WTC11 (cell line): ENCODE measurements at places on chromosomes 4 and X. TPM values are rescaled to one million over a fixed set of nuclear protein-coding genes. Genes with fewer than 3 reads are reported as not detected.

DNA sequence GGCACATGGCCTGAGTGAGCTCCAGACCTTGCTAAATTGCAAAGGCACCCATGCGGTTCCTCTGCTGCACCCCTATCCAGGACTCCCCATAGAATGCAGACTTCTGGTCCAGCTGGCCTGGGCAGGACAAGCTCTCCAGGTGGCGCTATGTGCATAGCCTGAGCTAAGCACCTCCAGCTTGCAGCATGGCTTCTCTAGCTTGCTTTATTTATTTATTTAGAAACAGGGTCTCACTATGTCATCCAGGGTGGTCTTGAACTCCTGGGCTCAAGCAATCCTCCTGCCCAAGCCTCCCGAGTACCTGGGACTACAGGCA is 5.5 kb upstream of the WFS1 start:
- H3K27ac ChIP-seq = no peak overlapping the region
- DNase-seq = peak; percentile 61
- H3K4me3 ChIP-seq = no peak overlapping the region
- peaks cover 25% of the 10 kb centered on the region for H3K4me1 ChIP-seq
- H3K27me3 ChIP-seq = peaks cover 8% of the 10 kb centered on the region

DNA sequence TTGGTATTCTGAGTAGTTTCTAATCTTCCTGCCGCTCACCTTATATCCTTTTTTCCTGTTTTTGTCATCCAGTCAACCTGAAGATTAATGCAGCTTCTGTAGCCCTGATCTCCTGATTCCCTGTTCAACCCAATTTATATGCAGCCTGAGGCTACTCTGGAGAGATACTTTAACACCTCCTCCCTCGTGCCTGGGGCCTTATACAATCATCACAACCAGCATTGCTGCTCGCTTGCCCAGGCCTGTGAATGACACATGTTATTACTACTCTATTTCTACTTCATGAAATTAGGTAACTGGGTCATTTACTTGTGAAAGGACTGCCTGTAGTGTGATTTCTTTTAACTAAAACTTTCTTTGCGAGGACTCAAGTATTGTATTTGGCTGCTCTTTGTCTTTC is 33.7 kb upstream of the WDR17 start:
- no peak overlapping the region for H3K4me3 ChIP-seq
- no peak for DNase-seq
- no peaks in the 10 kb centered on the region for H3K4me1 ChIP-seq
- no peaks in the 10 kb centered on the region for H3K36me3 ChIP-seq
- H3K27ac ChIP-seq = no peak overlapping the region

GPR50 gene
- total RNA-seq = 5.9 to 12.0 TPM (median 5.9 TPM) in 3 replicates

GRCh38 chr4:72970756-72971155 is 98.8 kb downstream of the COX18 start:
- H3K4me1 ChIP-seq = no peaks in the 10 kb centered on the region
- H3K36me3 ChIP-seq = no peaks in the 10 kb centered on the region
- H3K27me3 ChIP-seq = no peaks in the 10 kb centered on the region

SCOC gene
- 33.0 to 37.3 TPM (median 33.6 TPM) in 3 replicates for total RNA-seq

GRCh38 chr4:17188125-17188524 is 289.7 kb upstream of the LDB2 start:
- H3K4me3 ChIP-seq = no peak overlapping the region
- H3K36me3 ChIP-seq = peaks cover 14% of the 10 kb centered on the region
- peaks cover 35% of the 10 kb centered on the region for H3K4me1 ChIP-seq
- peak overlapping the region; percentile 1; the same call in 1 of the 2 replicates for H3K27ac ChIP-seq
- DNase-seq = no peak

DNA sequence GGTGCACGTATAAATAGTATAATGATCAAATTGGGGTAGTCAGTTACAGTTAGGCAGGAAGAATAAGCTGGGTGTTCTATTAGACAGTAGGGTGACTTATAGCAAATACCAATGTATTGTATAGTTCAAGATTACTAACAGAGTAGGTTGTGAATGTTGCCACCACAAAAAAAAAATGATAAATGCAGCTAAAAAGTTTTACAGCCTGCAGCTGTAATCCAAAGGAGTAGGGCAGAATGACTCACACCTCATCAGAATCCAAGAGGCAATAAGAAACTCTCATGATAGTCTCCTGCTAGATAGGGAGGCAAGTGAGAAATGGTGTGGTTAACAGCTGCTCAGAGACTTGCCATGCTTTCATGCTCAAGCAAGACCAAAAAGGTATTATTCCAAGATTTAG is 19.6 kb upstream of the TCEAL4 start:
- H3K4me1 ChIP-seq = no peaks in the 10 kb centered on the region
- no peak overlapping the region for H3K27ac ChIP-seq
- H3K36me3 ChIP-seq = no peaks in the 10 kb centered on the region
- peaks cover 20% of the 10 kb centered on the region for H3K27me3 ChIP-seq
- H3K4me3 ChIP-seq = no peak overlapping the region

- DNase-seq = peak; percentile 68
- no peak overlapping the region for H3K27ac ChIP-seq
- H3K36me3 ChIP-seq = peaks cover 4% of the 10 kb centered on the region
- H3K27me3 ChIP-seq = no peaks in the 10 kb centered on the region
- H3K4me3 ChIP-seq = no peak overlapping the region
- H3K4me1 ChIP-seq = no peaks in the 10 kb centered on the region
These were observed 22.7 kb downstream of the MAP9 start for GRCh38 chr4:155353923-155354540.

- H3K36me3 ChIP-seq = no peaks in the 10 kb centered on the region
- peaks cover 28% of the 10 kb centered on the region for H3K4me1 ChIP-seq
- no peaks in the 10 kb centered on the region for H3K27me3 ChIP-seq
- H3K27ac ChIP-seq = no peak overlapping the region
These were observed 39.8 kb upstream of the RBM47 start for GRCh38 chr4:40669504-40669903.

DNA sequence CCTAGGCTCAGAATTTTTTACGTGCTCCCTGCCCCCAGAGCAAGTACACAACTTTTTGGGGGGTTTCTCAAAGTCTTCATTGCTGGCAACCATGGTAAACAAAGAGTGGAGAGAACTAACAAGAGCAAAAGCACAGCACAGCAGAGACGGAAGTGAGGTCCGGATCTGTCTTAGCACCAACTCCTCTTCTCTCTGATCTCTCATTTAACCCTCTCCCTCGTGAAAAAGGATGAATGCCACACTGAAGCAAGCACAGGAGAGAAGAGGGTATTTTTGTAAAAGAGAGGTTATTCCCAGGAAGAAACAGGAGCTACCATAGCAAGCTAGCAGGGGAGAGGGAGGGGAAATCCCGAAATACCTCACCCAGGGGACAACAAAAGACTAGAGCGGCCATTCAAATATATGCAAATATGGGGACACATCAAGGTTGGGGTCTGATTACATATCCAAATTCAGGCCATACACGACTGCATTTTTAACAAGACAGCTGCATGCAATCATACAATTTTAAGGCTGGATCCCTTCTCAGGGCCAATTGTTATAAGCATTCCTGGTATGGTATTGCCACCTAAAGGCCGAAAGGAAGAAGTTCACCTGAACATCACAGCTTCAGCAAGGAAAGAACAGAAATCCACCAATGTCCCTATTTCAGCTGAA is 46.6 kb downstream of the CD40LG start:
- no peaks in the 10 kb centered on the region for H3K27me3 ChIP-seq
- no peak overlapping the region for H3K4me3 ChIP-seq

CPE gene
- total RNA-seq = 9.2 to 12.4 TPM (median 10.9 TPM) in 3 replicates

RHOXF1 gene
- total RNA-seq = not detected in 3 replicates

DNA sequence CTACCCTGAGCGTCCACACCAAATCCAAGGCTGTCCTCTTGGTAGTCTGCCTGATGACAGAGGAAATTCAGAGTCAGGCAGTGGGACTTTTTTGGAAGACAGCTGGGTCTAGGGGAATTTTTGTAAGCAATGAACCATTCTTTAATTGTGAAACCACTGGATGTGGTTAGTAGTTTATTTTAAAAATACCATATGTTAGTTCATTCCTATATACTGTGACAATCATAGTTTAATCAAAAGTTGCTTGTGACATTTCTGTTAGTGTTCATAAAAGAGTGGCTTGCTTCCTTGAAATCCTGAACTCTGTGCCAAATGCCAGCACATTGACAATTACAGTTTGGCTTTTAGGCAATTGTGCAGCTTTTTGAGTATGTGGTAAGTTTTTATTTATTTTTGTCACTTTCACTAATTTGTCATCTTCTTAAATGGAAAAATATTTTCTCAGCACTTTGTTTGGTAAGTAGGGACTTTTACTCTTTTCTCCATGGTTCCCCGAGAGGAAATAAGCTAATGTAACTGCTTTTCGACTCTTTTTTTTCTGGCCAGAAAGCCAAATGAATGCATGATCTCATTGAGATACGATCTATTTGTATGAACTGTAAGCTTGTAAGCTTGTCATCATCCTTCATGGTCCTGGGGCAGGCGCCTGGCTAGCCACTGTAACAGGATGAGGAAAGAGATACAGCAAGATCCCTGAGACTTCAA is 72.6 kb upstream of the SLC4A4 start:
- no peak overlapping the region for H3K4me3 ChIP-seq
- no peak for DNase-seq
- H3K27ac ChIP-seq = peak overlapping the region; percentile 8; the same call in 1 of the 2 replicates
- no peaks in the 10 kb centered on the region for H3K27me3 ChIP-seq
- peaks cover 21% of the 10 kb centered on the region for H3K4me1 ChIP-seq

BANK1 gene
- total RNA-seq = 0.53 to 0.87 TPM (median 0.68 TPM) in 3 replicates

GBA3 gene
- 0.09 TPM in 2 of 3 replicates, not detected in the other for total RNA-seq

STK26 gene
- 75.4 to 78.8 TPM (median 77.6 TPM) in 3 replicates for total RNA-seq

NUDT10 gene
- total RNA-seq = 17.7 to 22.2 TPM (median 18.1 TPM) in 3 replicates

DUX4 gene
- total RNA-seq = 0.52 TPM in 1 of 3 replicates, not detected in the others

GRCh38 chrX:42131856-42132255 is 208.5 kb upstream of the CASK start:
- no peak overlapping the region for H3K27ac ChIP-seq
- no peaks in the 10 kb centered on the region for H3K36me3 ChIP-seq
- peaks cover 8% of the 10 kb centered on the region; the same call in 1 of the 2 replicates for H3K4me1 ChIP-seq

- H3K4me1 ChIP-seq = peaks cover 9% of the 10 kb centered on the region
- no peaks in the 10 kb centered on the region for H3K36me3 ChIP-seq
- H3K4me3 ChIP-seq = no peak overlapping the region
- DNase-seq = no peak
These were observed 142.2 kb downstream of the AMMECR1 start for GRCh38 chrX:110175696-110176095.

DNA sequence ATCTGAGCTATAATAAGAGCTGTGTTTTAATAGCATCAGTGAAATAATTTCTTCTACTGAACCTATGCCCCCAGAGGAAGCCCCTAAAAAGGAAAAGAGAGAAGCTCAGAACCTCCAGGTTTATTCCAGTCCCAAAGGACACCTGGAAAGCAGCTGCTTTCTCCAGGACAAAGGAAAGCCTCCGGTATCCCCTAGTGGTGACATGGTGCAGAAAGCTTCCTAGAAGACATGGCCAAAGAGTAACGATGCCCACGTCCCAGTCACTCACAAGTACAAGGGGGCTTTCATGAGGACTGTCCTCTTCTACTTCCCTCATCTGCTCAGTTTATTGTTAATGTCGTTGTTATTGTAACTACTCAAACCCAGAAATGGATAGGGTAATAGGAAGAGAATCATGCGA is 343.9 kb downstream of the UNC5C start:
- no peak overlapping the region for H3K4me3 ChIP-seq
- no peaks in the 10 kb centered on the region for H3K27me3 ChIP-seq
- H3K4me1 ChIP-seq = peaks cover 11% of the 10 kb centered on the region
- no peaks in the 10 kb centered on the region for H3K36me3 ChIP-seq

DNA sequence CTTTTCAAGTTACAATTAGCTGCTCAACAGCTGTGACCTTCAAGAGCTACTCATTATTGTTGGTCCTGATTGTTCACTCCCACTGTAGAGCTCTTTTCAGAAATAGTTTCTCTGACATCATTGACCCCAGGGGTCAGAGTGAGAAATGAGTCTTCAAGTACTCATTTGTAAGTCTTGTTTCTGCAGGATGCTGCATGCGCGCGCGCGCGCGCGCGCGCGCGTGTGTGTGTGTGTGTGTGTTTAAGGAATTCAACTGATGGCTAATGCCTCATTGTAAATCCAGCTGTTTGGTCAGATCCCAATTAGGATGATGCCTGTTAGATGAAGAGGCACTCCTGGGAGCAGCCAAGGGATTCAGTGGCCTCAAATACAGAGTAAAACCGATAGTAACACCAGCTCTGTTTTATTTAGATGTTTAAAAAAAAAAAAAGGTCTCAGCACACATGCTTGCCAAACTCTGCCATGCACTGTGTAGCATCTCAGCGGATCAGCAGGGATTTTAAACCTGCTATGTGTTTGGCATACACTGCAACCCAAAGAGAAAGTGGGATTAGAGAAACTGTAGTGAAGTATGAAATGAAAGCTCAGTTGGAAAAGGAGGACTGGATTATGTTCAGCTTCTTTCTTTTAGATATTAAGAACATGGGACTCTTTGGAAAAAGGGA is 332.3 kb downstream of the ADGRL3 start:
- H3K4me1 ChIP-seq = 0 out of 2 replicates have a peak, but pooled peaks cover 2% of the 10 kb centered on the region
- no peak overlapping the region for H3K4me3 ChIP-seq
- no peak for DNase-seq
- no peak overlapping the region for H3K27ac ChIP-seq

- no peak overlapping the region for H3K4me3 ChIP-seq
- H3K27me3 ChIP-seq = no peaks in the 10 kb centered on the region; the same call in 1 of the 2 replicates
- no peaks in the 10 kb centered on the region for H3K36me3 ChIP-seq
- H3K27ac ChIP-seq = no peak overlapping the region
- no peak for DNase-seq
These were observed 197.3 kb upstream of the LDB2 start for GRCh38 chr4:17095771-17096170.

- peaks cover 10% of the 10 kb centered on the region; the same call in 1 of the 2 replicates for H3K27me3 ChIP-seq
- peaks cover 33% of the 10 kb centered on the region for H3K4me1 ChIP-seq
- 0 out of 2 replicates have a peak, but pooled peaks cover 3% of the 10 kb centered on the region for H3K36me3 ChIP-seq
- no peak overlapping the region for H3K27ac ChIP-seq
These were observed 49.0 kb downstream of the STARD8 start for GRCh38 chrX:68696267-68696990.

GRCh38 chrX:10233696-10234095 is 76.9 kb downstream of the CLCN4 start:
- H3K27ac ChIP-seq = no peak overlapping the region
- no peaks in the 10 kb centered on the region for H3K27me3 ChIP-seq
- no peak overlapping the region for H3K4me3 ChIP-seq
- no peak for DNase-seq

IDS gene
- total RNA-seq = 13.3 to 21.7 TPM (median 18.0 TPM) in 3 replicates

GYPE gene
- total RNA-seq = not detected in 3 replicates

GRCh38 chrX:104098919-104099318 is 13.4 kb upstream of the ZCCHC18 start:
- no peak overlapping the region for H3K4me3 ChIP-seq
- H3K4me1 ChIP-seq = no peaks in the 10 kb centered on the region
- H3K27me3 ChIP-seq = peaks cover 8% of the 10 kb centered on the region
- no peak for DNase-seq
- no peak overlapping the region for H3K27ac ChIP-seq

GRCh38 chrX:120380699-120381098 is 18.8 kb downstream of the ATP1B4 start:
- peaks cover 20% of the 10 kb centered on the region for H3K4me1 ChIP-seq
- no peak overlapping the region for H3K4me3 ChIP-seq
- no peak overlapping the region for H3K27ac ChIP-seq

DNA sequence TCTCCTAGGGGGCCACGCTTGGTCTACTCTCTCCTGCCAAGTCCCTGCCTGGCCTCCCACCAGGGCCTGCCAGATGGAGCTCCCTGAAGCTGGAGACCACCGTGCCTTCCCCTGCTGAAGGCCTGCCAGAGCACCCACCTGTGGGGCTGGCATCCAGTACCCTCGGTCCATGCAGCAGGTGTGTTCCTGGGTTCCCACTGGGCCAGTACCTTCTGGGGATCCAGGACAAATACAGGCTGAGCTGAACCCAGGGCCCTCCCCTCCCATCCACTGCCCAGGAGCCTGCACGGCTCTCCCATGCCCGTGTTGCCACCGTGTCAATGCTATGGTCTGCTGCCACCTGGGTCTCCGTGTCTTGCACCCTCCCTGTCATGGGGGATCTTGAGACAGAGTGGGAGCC is 68.8 kb downstream of the ABLIM2 start:
- H3K4me3 ChIP-seq = no peak overlapping the region
- H3K27me3 ChIP-seq = peaks cover 3% of the 10 kb centered on the region
- peaks cover 15% of the 10 kb centered on the region for H3K4me1 ChIP-seq
- DNase-seq = no peak
- peaks cover 21% of the 10 kb centered on the region for H3K36me3 ChIP-seq

CXCL8 gene
- not detected in 3 replicates for total RNA-seq
